Cortex of kidney (tissue), 1 donor: ENCODE measurements at places on chromosomes 3 and 15.

GRCh38 chr15:69696946-69697345 is 244.3 kb downstream of the RPLP1 start:
- DNase-seq = no peak

DNA sequence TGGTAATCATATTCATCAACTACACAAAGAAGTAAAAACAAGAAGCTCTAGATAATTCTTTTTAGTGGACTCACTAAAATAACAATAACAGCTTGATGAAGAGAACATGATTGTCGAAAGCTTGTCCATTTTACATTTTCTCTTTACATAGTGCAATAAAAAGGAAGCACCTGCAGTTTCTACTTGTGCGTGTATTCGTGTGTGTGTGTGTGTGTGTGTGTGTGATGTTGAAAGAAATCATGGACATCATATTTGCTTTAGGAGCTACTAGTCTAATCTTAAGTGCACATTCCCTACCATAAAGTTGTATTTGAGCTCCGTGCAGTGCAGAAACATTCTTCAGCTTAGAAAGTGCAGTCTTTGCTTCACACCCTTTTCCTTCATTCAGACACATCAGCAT is 288.8 kb downstream of the ZBTB20 start:
- no peak for DNase-seq

DNA sequence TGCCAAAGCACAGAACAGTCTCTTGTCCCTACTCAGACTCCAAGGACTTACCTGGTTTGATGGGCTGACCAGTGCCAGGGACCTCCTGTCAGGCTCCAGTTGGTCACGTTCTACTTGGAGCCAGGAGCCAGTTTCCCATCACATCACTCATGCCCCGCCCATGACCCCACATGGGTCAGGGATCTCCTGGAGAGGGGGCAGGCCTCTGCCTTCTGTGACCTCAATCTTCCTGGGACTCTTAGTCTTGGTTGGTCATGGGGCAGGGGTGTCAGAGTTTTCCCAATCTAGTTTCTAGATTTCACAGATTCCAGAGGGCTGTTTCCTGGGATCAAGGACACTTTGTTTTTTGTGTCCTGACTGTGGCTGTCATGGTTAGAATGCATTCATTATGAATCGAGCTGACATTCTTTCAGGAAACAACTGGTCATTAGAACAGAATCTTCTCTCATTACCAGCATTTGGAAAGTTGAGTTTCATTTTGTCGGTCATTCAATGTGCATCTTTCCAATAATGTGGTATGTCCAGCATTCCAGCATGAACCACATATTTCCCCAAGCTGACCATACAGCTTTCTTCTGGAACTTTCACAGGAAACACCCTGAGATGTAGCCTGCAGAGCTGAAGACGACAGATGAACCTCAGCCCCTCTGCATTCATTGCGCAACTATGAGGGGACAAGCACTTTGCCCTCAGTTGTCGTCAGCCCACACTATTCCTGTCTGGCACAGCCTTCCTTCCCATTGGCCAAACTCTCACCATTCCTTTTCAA is 19.8 kb downstream of the CYP19A1 start:
- no peak for DNase-seq

DNA sequence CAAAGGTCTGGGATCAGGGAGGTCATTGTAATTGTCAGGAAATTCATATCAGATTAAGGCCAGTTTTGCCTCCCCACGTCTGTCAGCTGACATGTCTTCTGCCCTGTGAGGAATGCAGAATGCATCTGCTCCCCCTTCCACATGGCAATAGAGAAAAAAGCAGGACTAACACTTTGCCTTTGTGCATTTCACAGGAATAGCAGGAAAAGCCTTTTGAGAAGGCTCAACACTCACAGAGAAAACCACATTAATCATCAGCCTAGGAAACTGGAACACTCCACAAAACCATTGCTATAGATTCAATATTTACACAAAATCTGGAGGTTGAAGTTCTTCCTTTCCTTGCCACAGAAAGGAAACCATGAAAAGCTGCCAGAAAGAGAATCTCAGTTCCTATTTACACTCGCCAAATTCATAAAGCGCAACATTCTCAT is 165.2 kb upstream of the HES1 start:
- no peak for DNase-seq

GRCh38 chr3:174581558-174581957 is 277.6 kb upstream of the NAALADL2 start:
- no peak for DNase-seq

DNA sequence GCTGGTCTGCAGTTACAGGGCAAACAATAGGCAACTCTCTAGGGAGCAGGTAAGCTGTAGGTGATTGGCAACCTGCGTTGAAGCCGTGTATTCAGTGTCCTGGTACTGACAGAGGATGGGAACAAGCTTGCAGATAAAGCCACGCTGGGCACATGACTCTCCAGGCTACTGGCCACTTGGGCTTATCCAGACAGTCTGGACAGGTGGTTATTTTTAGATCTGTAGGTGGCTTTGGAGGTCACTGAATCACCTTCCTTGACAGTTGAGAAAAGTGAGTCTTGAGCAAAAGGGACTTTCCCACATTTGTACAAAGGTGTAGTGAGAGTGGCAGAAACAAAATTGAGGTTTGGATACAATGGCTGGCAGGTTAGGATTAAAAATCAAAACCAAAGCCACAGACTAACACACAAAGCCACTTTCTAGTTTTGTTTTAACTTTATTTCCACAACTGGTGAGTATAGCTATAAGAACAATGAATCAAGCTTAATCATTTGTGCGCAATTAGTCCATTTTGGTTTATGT is 22.3 kb upstream of the IL1RAP start:
- no peak for DNase-seq

DNA sequence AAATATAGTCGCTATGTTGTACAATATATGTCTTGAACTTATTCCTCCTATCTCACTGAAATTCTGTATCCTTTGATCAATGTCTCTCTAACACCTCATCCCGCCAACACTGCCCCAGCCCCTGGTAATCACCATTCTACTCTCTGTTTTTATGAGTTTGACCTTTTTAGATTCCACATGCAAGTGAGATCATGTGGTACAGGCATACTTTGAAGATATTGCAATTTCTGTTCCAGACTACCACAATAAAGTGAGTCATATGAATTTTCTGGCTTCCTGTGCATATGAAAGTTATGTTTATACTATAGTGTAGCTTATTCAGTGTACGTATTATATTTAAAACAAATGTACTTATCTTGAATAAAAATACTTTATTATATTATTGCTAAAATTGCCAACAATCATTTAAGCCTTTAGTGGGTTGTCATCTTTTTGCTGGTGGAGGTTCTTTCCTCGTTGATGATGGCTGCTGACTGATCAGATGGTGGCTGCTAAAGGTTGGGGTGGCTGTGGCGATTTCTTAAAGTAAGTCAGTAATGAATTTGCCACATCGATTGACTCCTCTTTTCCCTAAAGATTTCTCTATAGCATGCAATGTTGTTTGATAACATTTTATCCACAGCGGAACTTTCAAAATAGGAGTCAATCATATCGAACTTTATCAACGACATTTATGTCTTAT is 257.2 kb downstream of the NFKBIZ start:
- DNase-seq = no peak

DNA sequence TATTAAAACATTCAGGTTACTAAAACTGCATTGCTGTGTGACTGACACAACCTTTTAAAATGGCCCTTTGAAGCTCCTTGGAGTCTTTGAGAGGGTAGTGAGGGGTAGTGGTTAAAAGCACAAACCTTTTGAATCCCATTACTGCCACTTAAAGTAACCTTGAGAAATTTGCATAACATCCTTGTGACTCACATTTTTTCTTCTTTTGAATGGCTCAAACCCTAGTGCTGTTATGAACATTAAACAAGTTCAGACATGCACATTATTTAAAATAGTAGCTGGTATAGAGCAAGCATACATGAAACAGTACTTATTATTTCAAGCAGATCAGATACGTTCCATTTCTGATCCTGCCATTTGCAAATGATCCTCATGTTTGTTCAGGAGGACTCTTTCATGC is 3.7 kb upstream of the CLDN1 start:
- no peak for DNase-seq
